Activated CD8-positive, alpha-beta memory T cell treated with anti-CD3 and anti-CD28 coated beads for 1 hour (primary cell): ENCODE measurements at places on chromosomes 3 and 15.

DNA sequence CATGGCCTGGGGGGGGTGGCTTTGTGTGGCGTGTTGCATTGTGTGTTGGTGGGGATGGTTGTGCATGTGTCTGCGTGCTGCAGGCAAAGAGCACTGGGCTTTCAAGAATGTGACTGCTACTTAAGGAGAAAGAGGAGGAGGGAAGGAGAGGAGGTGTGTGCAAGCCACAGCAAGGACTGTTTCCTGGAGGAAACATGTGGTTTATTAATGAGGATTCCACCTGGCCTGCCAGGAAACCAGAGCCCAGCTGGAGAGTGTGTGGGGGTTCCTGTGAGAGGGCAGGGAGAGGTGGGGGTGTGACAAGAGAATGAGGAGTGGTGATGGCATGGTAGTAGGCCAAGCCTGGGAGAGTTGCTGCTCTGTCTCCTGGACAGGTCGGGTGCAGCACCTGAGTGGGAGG is 258.1 kb upstream of the ROPN1 start:
- no peak for DNase-seq

GRCh38 chr3:50260027-50260941 is 8.7 kb upstream of the SEMA3B start:
- peak; percentile 75 for DNase-seq

- DNase-seq, result no peak
These were observed 74.1 kb upstream of the CHRM5 start for GRCh38 chr15:33894193-33894592.

DNA sequence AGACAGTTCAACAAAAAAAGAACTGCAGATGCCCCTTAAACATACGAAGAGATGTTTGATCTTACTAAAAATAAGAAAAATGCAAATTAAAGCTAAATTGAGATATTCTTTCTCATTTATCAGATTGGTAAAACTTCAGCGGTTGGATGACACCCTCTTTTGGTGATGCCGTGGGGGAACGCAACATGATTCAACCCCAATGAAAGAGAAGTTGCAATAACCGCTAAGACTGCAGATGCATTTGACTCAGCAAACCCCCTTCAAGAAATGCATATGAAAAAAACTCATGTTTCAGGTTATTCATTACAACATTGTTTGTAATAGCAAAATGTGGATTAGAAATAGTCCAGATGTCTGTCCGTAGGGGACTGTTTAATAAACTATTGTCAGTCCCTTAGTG is 3.6 kb downstream of the KLHL6 start:
- no peak for DNase-seq

DNA sequence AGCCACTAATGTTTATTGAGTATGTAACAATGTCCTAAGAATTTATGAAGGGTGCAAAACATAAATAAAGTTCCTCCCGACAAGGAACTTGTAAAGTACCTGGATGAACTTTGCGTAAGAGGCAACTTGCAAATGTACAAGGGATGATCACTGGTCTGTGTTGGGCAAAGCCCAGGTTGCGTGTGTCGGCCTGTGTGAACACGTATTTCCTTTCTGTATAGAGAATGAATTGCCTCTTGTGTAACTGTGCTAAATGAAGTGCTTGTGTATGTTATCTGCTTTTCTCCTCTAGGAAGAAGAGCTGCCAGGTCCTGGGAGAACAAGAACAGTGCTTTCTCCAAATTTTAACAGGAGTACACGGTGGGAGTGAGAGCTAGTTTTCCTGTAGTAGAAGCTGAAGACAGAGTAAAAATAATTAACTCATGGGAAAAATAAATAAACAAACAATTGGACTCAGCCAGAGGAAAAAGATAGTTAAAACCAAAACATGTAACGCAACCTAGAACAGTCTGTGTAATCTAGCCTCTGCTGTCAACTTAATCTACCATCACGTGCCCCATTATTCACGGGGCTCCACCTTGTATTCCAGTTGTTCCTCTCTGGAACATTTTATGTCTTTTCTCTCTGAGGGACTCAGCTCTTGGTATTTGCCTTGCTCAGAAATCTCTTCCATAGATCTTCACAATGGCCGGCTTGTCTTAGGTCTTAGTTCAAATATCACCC is 83.7 kb upstream of the RASGRP1 start:
- DNase-seq, result no peak

GRCh38 chr15:37394402-37395099 is 294.2 kb upstream of the MEIS2 start:
- DNase-seq, result no peak
